ENCODE measurements at places on chromosomes 1 and 21.

DNA sequence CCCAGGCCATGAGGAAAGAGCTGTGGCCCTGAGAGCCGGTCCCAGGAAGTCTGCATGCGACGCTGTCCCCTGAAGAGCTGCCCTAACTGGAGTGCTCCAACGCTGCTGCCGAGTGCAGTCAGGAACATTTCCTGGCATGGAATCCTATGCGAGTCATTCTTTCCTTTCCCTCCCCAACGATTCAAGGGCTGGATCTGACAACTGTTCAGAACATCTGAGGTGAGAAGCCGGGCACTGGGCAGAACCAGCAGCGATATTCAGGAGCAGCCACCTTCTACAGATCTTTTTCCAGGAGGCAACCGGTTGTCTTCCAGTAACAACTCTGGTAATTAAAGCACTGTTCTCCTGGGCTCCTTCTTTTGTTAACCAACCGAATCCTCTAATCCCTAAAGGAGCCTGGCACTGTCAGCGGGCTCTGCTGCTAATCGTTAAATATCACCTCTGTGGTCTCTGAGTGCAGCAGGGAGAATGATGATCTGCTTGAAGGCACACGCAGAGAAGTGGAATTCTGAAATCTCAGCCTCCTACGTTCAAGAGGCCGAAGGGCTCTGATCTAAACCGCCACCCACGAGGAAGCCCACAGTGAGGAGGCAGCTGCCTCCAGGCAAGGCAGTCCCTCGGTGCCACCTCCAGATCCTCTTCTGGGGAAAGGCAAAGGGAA, 55.8 kb downstream of the SLC45A1 start:
- DNase-seq, result peak; percentile 82

- no peak for DNase-seq
These were observed 428.6 kb downstream of the PTPRC start for GRCh38 chr1:199067483-199067882.

DNA sequence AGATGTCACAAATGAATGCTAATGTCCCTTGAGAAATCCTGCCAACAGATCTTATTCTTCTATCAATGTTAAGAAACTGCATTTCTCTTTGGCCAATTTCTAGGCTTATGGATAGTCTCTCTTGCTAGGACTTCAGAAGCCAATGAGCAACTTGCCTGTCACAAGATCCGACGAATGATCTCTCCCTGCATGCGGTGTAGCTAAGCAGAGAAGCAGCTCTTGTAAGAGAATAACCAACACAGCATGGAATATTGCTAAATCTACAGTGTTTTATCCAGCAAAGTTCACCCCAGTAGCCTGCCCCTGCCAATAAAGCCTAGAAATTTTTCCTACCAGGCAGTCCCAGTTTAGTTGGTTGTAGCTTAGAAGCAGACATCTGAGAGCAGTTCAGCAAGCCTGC, 2.1 kb upstream of the SLC44A5 start:
- DNase-seq, result no peak

- DNase-seq, result no peak
These were observed 6.8 kb downstream of the GJC2 start for GRCh38 chr1:228156515-228156881.

GRCh38 chr1:162854245-162854882, 6.6 kb downstream of the CCDC190 start:
- DNase-seq, result peak; percentile 90

- peak; percentile 2 for DNase-seq
These were observed 27.7 kb downstream of the PPP1R12B start for GRCh38 chr1:202376247-202376646.

- DNase-seq, result peak; percentile 21
These were observed 9.0 kb upstream of the CSF1 start for GRCh38 chr1:109901524-109902145.

Data from fibroblast of skin of back (primary cell).